Stimulated activated CD8-positive, alpha-beta memory T cell treated with anti-CD3 and anti-CD28 coated beads, Interleukin-2, amount 100 ng/mL, for 48 hours (primary cell): ENCODE measurements at places on chromosomes 2 and 18.

GRCh38 chr2:127648321-127648720 lies 2.4 kb downstream of the GPR17 start:
- DNase-seq, result no peak

DNA sequence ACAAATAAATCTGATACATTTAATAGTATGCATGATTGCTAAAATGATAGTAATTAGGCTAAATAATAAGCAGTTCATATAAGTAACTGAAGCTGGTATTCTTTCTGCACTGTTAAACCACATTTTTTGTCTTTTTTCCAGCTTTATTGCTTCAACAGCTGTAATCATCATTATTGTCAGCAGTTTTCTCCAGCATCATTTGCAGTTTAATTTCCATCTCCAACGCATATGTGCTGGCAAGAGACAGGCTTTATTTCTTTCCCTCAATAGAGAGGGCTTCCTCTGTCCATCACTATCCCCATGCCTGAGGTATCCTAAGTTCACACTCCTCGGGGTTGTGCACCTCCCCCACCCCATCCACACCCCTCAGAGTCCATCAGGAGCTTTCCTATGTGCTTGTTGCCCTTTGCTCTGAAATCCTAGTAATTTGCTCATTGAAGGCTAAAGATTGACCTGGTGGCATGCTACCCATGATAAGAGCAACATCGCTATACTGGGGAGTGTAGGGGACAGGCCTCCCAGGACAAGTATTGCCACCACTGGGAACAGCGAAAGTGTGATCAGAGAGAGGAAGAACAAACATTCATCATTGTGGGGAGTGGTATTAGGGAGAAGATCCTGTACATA lies 37.1 kb downstream of the B4GALT6 start:
- no peak for DNase-seq

- no peak for DNase-seq
Observed at GRCh38 chr18:568731-569130, 11.4 kb upstream of the CETN1 start.

- no peak for DNase-seq
Observed at GRCh38 chr2:8496079-8496478, 185.8 kb upstream of the ID2 start.

GRCh38 chr18:1053331-1054315 lies 149.0 kb downstream of the ADCYAP1 start:
- no peak for DNase-seq

DNA sequence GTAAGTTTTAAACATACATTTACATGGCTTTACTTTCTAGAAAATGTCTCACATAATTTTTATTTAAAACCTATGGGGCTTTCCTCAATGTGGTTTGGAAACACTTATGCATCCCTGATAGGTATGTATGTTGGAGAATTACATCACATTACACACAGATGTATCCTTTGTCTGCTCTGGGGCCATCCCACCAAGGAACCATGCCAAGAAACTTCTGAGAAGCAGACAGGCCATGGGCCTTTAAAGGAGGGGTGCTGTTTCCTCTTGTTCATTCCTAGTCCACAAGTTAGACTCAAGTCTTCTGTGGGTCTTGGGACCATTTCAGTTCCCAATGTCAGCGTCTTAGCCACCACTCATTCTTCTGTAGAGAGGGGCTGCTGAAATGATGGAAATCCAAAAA lies 162.0 kb upstream of the SETBP1 start:
- DNase-seq, result no peak

DNA sequence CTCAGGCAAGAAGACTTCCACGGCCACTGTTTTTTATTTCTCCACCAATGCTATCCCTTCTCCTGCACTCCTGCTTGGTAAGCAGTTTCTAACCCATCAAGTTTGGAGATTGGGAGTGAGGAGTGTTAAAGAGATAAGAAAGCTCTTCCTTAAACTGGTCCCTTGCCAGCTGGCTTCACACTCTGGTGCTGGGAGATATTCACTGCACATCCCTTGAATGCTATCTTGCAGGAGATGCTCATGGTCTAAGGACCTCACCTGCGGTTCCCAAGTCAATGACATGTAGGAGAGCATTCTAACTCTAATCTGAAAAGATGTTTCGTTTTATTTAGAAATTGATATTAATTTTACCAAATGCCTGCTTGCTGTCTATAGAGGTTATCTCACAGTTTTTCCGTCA lies 28.2 kb upstream of the CYRIA start:
- no peak for DNase-seq

DNA sequence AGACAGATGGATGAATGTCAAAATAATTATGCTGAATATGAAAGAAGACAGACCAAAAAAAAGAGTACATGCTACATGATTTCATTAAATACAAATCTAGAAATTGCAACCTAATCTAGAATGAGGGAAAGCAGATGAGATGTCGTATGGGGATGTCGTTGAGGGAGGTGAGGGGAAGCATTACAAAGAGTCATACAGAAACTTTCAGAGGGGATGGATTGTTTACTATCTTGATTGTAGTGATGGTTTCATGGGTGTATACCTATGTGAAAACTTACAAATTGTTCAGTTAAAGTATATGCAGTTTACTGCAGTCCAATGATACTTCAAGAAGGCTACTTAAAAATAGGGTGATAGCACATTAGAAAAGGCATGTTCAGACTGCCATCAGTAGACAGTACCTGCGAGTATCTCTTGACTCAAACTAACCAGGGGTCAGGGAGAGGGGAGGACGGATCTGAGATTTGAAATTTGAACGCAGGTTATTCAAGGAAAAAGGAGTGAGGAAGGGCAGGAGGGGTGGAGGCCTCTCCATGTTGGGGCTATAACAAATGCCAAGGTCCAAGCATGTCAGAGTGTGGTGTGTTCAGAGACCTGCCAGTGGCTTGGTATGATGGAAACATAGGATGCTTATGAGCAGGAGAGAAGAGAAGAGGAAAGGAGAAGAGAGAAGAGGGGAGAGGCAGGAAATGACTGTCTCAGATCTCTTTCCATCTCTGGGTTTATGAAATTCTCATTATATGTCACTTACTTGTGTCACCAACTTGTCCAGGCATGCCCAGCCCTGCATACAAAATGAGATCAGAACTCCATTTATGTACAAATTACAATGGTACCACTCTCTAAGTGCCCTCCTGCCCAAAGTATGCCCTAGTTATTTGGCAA lies 257.3 kb upstream of the CXCR4 start:
- DNase-seq, result no peak

DNA sequence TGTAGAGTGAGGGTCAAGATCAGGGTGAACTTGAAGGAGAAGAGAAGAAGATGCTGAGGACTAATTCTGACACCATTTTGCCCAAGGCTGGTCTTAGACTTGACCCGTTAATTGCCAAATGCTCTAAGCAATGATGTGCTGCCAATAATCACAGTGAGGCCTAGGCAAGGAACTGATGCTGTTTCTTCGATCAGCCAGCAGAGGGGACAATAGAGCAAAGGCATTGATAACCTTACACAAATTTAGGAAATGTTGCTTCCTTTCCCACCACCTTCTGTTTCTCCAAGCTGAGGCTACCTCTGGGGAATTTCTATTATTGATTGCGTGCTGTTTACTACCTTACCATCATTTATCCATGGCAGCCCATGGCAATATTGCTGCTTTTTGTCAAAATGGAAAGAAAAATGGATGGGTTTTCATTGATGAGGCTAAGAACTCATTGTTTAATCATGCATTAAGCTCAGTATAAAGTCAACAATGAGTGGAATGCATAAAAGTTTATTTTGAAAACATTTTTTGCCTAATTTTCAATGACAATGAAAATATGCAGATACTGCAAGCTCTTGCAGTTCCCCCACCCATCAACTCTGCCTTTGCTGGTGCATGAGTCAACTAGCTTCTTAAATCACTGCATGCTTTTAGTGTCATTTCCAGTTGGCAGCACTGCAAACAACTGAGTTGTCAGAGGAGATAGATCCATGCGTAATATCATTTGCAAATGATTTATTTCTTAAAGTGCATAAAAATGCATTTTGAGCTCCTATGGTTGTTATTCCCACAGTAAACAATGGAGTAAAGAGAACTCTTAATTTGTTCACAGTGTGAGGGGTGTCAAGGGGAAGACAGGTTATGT lies 116.4 kb upstream of the NYAP2 start:
- DNase-seq, result no peak

GRCh38 chr2:189143925-189144324 lies 35.6 kb downstream of the COL5A2 start:
- DNase-seq, result no peak
